NCI-H1694 treated with DMSO at 0.1 percent for 48 hours (cell line): ENCODE measurements at places on chromosomes 3 and 15.

DNA sequence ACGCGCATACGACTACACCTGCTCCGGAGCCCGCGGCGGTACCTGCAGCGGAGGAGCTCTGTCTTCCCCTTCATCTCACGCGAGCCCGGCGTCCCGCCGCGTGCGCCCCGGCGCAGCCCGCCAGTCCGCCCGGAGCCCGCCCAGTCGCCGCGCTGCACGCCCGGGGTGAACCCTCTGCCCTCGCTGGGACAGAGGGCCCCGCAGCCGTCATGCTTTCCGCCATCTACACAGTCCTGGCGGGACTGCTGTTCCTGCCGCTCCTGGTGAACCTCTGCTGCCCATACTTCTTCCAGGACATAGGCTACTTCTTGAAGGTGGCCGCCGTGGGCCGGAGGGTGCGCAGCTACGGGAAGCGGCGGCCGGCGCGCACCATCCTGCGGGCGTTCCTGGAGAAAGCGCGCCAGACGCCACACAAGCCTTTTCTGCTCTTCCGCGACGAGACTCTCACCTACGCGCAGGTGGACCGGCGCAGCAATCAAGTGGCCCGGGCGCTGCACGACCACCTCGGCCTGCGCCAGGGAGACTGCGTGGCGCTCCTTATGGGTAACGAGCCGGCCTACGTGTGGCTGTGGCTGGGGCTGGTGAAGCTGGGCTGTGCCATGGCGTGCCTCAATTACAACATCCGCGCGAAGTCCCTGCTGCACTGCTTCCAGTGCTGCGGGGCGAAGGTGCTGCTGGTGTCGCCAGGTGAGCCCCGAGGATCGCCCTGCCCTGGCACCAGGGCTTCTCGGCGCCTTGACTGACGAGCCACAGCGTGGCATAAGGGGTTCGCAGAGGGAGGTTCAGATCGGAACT, 420 bp downstream of the SLC27A2 start:
- DNase-seq: no peak

DNA sequence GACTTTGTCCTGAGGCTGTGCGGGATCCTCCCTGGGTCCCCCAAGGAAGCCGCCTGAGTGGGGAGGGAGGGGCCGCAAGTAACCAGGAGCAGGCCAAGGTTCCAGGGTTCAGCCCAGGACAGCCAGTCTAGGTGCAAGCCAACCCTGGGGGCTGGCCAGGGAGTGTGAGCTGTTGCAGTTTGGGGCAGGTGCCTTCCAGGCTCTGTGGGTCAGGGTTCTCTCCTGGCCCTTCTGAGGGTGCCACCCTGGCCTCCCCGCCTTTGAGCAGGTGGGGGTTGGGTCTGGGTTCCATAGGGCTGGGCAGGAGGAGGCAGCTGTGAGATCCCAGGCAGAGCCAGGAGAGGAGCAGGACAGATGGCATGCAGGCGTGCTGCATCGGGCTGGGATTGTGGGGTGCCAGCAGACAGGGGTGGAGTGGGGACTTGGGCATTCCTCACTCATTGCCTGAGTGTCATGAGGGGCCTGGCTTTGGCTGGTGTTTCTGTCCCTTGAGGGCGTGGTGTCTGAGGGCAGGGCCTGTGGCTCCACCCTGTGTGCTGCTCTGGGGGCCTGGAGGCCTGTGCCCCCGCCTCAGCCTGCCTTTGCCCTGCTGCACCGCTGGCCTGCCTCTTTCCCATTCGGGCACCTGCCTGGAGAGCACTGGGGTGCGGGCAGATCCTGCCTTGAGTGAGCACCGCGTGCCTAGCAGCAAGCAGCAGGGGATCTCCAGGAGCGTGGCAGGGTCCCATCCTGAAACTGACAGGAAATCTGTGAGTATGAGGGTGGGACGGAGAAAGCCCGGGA, 18.4 kb downstream of the KLF13 start:
- DNase-seq: no peak

GRCh38 chr3:149529099-149529498, 54.6 kb downstream of the TM4SF4 start:
- DNase-seq: no peak

DNA sequence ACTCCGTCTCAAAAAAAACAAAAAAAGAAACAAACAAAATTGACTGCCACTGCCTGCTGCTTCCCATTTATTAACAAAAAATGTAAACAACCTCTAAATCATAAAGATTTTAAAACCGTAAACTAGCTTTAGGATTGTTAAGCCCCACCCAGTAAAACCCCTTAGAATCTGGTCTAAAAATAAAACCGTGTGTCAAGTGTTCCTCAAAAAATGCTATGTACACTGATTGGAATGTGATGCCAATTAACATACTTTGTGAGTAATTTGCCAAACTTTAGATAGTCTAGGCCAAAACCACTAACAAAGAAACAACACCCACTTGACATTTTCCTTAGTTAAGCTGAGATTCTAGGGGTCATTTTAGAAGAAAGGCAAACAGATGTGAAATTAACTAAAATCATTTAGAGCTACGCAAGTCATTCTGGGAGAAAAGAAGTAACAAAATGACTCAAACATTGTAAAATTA, 5.3 kb downstream of the RAF1 start:
- no peak for DNase-seq

GRCh38 chr3:126287536-126288241, 69.5 kb downstream of the KLF15 start:
- no peak for DNase-seq

DNA sequence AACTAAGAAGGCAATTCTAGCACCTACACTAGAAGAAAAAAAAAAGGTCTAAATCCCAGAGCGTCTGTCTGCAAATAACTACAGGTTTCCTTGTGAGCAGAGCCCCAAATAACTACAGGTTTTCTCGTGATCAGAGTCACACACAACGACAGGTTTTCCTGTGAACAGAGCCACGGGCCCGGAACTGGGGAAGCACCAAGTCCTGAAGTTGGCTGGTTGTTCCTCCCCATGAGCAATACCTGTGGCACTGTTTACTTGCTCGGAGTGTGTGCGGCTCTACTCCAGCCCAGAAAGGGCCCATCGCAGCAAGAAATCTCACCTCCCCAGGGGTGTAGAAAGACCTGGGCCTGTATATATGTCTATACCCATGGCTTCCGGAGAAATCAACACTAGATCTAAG, 644 bp upstream of the MASP1 start:
- no peak for DNase-seq

GRCh38 chr3:49805367-49805782, 2.3 kb downstream of the INKA1 start:
- DNase-seq: peak; percentile 3

- no peak for DNase-seq
Measured at GRCh38 chr3:135148398-135149020, 353.4 kb downstream of the EPHB1 start.

DNA sequence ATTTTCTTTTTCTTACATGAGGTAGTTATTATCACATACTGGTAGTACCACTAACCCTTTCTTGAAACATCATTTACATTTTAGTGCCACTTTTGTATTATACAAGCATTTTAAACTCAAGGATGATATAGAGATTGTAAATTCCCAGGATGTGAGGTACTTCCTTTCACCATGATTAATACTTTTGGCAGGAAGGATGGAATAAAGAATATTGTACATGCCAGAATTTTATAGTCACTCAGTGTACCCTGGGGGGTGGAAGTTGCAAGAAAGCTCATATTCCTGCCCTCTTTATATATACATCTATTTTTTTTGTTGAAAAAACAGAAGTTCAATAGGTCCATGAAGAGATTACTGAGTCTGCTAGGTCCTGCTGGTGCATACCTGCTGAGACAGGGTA, 141.0 kb upstream of the PLSCR5 start:
- DNase-seq: no peak

DNA sequence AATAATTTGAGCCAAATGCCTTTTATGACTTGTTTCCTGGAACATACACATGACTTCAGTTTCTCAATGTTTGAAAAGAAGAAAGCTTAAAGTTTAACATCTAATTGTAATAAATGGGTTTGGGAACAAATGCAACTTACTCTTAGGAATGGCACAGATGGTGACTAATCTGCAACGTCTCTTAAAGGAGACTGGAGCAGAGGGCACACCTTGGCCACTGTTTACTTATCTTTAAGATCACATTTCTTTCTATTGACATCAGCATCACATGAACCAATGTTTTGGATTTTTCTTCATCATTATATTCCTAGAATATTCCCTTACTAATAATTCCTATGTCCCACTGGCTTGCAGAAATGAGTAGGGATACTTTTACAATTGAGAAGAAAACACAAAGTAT, 229.5 kb downstream of the CHL1 start:
- DNase-seq: no peak

DNA sequence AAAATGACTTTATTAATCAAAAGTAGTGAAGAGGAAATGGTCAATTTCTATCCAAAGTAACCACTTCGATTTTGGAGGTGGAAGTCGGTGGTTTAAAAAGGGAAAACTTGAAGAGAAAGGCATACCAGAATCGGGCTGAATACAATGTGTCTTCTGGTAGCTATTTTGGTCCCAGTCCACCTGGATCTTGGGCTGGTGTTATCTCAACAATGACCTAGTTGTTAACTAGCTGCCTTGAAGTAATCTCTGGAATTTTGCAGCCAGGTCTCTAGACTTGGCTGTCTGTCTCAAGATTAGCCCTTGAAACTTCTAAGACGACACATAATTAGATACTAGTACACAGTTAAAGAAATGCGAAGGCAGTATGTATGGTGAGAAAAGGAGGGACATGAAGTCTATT, 409.8 kb downstream of the GRM7 start:
- no peak for DNase-seq
